D341Med (cell line): ENCODE measurements at places on chromosomes 13 and 19.

GRCh38 chr19:44677019-44677811 is 5.9 kb downstream of the CEACAM19 start:
- DNase-seq = no peak

- no peak for DNase-seq
Measured at GRCh38 chr13:48144413-48145035, 49.6 kb upstream of the MED4 start.

- no peak for DNase-seq
Measured at GRCh38 chr19:3367628-3368440, 1.5 kb downstream of the NFIC start.

- no peak for DNase-seq
Measured at GRCh38 chr13:94483970-94484369, 4.5 kb upstream of the DCT start.

- no peak for DNase-seq
Measured at GRCh38 chr19:43695985-43696704, 19.7 kb upstream of the IRGC start.
